ENCODE measurements at places on chromosomes 6 and 20. TPM values are rescaled to one million over a fixed set of nuclear protein-coding genes. Genes with fewer than 3 reads are reported as not detected.

GRCh38 chr20:47847884-47848485 is 62.7 kb upstream of the SULF2 start:
- DNase-seq: no peak

GRCh38 chr6:52801188-52801841 is 2.3 kb downstream of the GSTA1 start:
- DNase-seq: no peak

- no peak for DNase-seq
Measured at GRCh38 chr20:2086177-2086979, 15.2 kb upstream of the STK35 start.

GRCh38 chr6:167139761-167140160 is 16.9 kb downstream of the CCR6 start:
- no peak for DNase-seq

- no peak for DNase-seq
Measured at GRCh38 chr20:5039255-5039657, 37.9 kb upstream of the SLC23A2 start.

DNA sequence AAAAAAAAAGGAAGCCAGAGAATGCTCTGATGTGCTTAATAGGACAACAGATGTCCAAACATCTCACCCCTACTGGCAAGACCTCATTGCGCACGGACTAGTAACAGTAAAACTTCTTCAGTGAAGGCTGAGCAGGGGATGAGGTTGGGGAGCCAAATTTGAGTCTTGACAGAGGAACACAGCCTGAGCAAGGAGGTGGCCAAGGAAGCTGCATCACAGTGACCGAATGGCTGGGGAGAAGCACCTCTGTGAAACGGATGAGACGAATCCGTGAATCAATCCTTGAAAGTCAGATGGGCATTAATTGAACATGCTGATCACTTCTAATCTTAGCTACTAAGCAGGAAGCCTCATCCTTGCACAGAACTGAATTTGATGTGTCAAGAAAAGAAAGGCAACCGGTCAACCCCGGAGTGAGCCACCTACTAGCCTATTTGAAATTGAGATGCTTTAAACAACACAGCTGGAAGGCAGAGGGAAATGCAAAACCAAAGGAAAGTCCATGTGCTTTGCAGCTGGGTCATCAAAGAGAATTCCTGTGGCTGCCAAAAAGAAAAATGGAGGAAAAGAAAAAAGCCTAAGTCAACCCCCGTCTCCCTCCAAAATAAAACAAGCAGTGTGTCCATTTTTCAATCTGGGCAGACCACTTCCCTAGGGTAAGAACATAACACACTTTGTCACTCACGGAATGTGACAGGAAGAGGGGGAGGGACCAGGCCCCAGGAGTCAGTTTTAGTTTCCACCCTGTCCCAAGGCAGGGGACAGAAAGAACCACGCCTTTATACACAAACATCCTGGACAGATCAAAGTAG is 29.5 kb downstream of the PXDC1 start:
- DNase-seq: no peak

DNA sequence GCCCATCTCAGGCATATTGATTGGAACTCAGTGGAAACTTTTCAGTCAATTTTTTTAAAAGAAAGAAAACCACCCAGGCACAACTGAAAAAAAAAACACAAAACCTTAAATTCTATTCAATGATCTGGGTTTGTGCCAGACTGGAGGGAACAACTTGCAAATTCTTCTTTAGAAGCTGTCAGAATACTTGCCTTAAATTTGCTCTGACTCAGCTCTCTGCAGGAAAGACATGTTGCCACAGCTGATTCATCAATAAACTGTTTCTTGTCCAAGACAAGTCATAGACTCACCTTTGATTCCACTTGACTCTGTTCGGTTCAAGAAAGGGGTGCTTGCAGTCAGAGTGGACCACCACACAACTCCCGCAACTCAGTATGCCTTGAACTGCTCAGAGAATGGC is 117.8 kb upstream of the F13A1 start:
- no peak for DNase-seq

GRCh38 chr6:14792118-14792955 is 453.5 kb upstream of the JARID2 start:
- DNase-seq: no peak

DNA sequence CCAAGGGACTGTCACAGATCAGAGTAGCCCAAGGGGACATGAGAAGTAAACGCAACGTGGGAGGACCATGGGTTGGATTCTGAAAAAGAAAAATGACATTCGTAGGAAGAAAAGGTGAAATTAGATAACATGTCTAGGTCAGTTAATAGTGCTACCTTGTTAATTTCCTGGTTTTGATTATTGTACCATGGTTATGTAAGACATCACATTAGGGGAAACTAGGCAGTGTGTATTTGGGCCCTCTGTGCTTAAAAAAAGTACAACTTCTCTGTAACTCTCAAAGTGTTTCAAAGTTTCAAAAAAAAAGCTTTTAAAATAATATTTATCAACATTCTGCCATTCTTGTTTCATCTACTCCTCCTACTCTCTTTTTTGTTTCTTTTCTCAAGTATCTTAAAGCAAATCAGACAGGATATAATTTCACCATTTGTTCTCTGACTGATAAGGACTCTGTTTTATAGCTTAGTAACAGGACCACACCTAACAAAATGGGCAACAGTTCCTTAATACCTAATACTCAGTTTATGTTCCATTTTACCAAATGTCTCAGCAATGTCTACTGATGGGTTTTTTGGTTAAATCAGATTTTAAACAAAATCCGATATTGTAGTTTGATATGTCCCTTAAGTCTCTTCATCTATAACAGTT is 97.1 kb upstream of the PLCB4 start:
- no peak for DNase-seq

DNA sequence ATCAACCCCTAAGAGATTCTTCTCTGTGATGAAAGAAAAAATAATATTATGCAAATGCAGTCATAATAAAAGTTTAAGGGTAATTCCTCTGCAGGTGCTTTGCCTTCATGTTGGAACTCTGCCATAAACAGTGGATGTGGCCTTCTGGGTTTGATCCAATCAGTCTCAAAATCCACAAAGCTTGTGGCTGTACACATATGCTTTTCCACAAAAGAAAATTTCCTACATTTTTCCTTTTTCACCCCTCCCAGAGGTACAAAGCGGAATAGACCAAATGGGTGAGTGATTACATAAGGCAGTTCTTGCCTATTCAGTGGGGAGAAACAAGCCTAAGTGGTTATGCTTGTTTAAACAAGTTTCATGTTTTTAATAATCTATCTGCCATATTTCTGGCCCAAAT is 16.7 kb downstream of the CALHM5 start:
- no peak for DNase-seq

DNA sequence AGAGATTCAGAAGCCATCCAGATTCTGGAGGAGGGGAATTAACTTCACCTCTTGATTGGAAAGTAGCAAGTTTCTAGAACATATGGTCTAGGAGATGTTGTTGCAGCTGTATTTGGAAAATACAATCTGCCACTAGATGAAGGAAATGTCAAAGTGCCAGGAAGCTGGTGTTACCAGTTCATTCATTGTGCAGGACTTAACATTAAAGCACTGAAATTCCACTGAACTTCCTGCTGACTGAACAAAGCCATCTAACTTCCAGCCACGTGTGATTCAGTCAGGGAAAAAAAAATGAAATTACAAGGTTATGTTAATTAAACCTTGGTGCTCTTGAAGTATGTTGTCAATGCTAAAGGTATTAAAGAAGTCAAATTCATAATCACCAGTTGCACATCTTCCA is 321.5 kb upstream of the SASH1 start:
- no peak for DNase-seq

The RNF182 gene
- 0.21 TPM for total RNA-seq
